Activated CD8-positive, alpha-beta memory T cell treated with anti-CD3 and anti-CD28 coated beads, Interleukin-2, amount 10 ng/mL, durations not matched to agents 7 days and 5 days (primary cell): ENCODE measurements at places on chromosomes 2 and 18. TPM values are rescaled to one million over a fixed set of nuclear protein-coding genes. Genes with fewer than 3 reads are reported as not detected.

- peaks cover 6% of the 10 kb centered on the region for H3K4me1 ChIP-seq
- peaks cover 1% of the 10 kb centered on the region for H3K36me3 ChIP-seq
- H3K27ac ChIP-seq: no peak overlapping the region
- DNase-seq: no peak
- no peak overlapping the region for H3K4me3 ChIP-seq
- H3K27me3 ChIP-seq: no peaks in the 10 kb centered on the region
Observed at GRCh38 chr2:204973616-204974015, 428.3 kb downstream of the PARD3B start.

GRCh38 chr2:22209545-22209944, 1085.8 kb downstream of the TDRD15 start:
- H3K27me3 ChIP-seq: no peaks in the 10 kb centered on the region
- no peaks in the 10 kb centered on the region for H3K36me3 ChIP-seq
- no peak for DNase-seq
- no peaks in the 10 kb centered on the region for H3K4me1 ChIP-seq
- H3K4me3 ChIP-seq: no peak overlapping the region

DNA sequence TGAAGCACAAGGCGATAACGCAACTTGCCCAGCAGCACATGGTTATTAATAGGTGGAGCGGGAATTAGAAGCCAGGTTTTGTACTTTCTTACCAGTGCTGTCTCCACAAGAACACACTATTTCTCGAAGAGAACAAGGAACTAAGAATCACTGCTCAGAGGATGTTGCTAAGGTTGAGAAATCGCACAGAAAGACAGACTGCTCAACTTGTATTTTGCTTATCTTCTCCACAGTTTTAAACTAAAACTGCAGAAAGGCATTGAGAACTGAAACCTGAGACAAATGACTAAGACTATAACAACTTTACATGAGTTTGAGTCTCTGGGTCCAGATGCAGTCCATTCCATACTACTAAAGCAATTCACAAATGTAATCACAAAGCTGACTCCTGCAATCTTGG, 6.2 kb downstream of the PRKD3 start:
- H3K4me3 ChIP-seq: no peak overlapping the region
- peaks cover 29% of the 10 kb centered on the region for H3K4me1 ChIP-seq
- H3K27ac ChIP-seq: no peak overlapping the region
- H3K27me3 ChIP-seq: no peaks in the 10 kb centered on the region

DNA sequence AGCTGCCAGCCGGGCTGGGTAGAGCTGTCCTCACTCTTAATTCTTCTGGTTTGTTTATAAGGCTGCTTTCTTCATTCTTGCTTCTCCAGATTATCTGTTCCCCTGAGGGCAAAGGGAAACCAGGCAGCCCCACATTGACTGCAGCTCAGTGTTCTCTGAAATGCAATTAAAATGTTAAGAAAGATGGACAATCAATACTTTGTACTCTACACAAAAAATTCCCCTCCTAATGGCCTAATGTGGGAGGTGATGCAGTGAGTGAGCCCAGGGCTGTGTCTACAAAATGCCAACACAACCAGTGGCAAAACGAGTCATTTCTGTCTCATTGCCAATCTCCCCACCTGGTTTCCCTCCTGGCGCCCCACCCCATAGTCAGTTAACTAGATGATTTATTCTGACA, 541.7 kb upstream of the RAB6C start:
- no peak for DNase-seq
- no peaks in the 10 kb centered on the region for H3K4me1 ChIP-seq
- H3K36me3 ChIP-seq: no peaks in the 10 kb centered on the region

GRCh38 chr2:88673363-88673762, 18.1 kb upstream of the RPIA start:
- H3K36me3 ChIP-seq: peaks cover 2% of the 10 kb centered on the region
- H3K4me1 ChIP-seq: peaks cover 4% of the 10 kb centered on the region
- H3K27me3 ChIP-seq: peaks cover 10% of the 10 kb centered on the region
- no peak overlapping the region for H3K4me3 ChIP-seq

DNA sequence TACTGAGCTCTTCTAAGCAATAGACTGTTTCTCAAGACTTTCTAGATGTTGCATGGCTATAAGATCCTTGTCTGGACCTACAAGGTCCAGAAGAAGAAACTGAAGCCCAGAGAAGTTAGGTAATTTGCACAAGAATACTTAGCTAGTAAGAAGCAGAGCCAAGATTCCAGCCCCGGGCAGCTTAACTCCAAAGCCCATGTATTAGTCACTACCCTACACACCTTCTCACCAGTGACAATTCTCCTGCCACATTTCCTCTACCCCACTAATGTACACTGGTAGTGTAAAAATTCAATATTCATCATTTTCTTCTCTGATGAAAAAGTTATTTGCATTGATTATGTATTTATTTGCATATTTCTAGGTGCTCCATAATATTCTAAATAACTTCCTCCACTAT, 95.5 kb upstream of the CREB1 start:
- no peaks in the 10 kb centered on the region for H3K4me1 ChIP-seq
- DNase-seq: no peak
- no peaks in the 10 kb centered on the region for H3K36me3 ChIP-seq
- H3K27ac ChIP-seq: no peak overlapping the region
- no peak overlapping the region for H3K4me3 ChIP-seq
- peaks cover 12% of the 10 kb centered on the region for H3K27me3 ChIP-seq

DNA sequence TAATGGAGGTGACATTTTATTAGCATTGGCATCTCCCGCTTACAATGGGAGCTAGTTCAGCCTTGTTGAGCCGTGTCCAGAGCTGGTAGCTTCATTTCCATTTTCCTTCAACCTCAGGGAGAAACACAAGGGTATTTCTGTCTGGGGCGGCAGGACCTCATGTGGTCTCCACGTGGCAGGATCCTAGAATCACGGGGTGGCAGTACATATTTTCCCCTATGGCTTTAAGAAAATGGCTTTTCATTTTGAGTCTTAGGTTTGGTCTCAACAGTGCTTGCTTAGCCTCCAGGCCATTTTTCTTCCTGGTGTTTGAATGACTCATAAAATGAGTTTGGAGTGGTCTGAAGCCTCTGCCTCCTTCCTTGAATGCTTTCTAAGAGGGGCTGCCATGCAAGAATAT, 20.3 kb downstream of the CABLES1 start:
- no peak for DNase-seq
- H3K36me3 ChIP-seq: no peaks in the 10 kb centered on the region
- no peaks in the 10 kb centered on the region for H3K4me1 ChIP-seq
- no peak overlapping the region for H3K4me3 ChIP-seq
- no peak overlapping the region for H3K27ac ChIP-seq

- H3K36me3 ChIP-seq: peaks cover 62% of the 10 kb centered on the region
- no peak for DNase-seq
- H3K27ac ChIP-seq: peak overlapping the region; percentile 86
- no peaks in the 10 kb centered on the region for H3K27me3 ChIP-seq
- H3K4me3 ChIP-seq: no peak overlapping the region
Observed at GRCh38 chr2:218516614-218517013, 51.5 kb downstream of the USP37 start.

DNA sequence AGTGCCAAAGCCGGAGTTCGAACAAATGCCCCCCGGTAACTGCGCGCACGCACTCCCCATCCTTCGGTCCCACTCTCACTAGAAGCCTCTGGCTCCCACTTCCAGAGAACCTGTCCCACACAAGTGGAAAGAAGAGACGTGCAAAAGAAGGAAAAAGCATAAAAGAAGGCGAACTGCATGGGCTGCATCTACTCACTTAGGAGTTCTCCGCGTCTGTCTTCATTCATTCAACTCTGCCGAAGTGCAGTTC, 312 bp downstream of the NR4A2 start:
- H3K4me1 ChIP-seq: peaks cover 33% of the 10 kb centered on the region
- DNase-seq: no peak
- H3K36me3 ChIP-seq: peaks cover 6% of the 10 kb centered on the region
- peak overlapping the region; percentile 91 for H3K27ac ChIP-seq
- H3K27me3 ChIP-seq: peaks cover 29% of the 10 kb centered on the region

GRCh38 chr2:79862756-79863155, 349.9 kb downstream of the CTNNA2 start:
- H3K4me1 ChIP-seq: no peaks in the 10 kb centered on the region
- H3K27ac ChIP-seq: no peak overlapping the region
- no peaks in the 10 kb centered on the region for H3K36me3 ChIP-seq
- no peak for DNase-seq
- H3K27me3 ChIP-seq: no peaks in the 10 kb centered on the region
- H3K4me3 ChIP-seq: no peak overlapping the region

GRCh38 chr2:240953426-240954410, 44.7 kb upstream of the SNED1 start:
- no peaks in the 10 kb centered on the region for H3K27me3 ChIP-seq
- no peak overlapping the region for H3K27ac ChIP-seq
- no peak for DNase-seq
- H3K36me3 ChIP-seq: no peaks in the 10 kb centered on the region
- no peaks in the 10 kb centered on the region for H3K4me1 ChIP-seq
- no peak overlapping the region for H3K4me3 ChIP-seq

Gene SERPINB12
- total RNA-seq: not detected

Gene COLEC11
- total RNA-seq: 0.32 TPM

Gene TIGD1
- 9.6 TPM for total RNA-seq

Gene NT5C1B
- total RNA-seq: not detected
